ENCODE measurements at places on chromosomes 12 and 14.

GRCh38 chr12:46354802-46355199 is 17.8 kb downstream of the SLC38A2 start:
- no peak for DNase-seq

DNA sequence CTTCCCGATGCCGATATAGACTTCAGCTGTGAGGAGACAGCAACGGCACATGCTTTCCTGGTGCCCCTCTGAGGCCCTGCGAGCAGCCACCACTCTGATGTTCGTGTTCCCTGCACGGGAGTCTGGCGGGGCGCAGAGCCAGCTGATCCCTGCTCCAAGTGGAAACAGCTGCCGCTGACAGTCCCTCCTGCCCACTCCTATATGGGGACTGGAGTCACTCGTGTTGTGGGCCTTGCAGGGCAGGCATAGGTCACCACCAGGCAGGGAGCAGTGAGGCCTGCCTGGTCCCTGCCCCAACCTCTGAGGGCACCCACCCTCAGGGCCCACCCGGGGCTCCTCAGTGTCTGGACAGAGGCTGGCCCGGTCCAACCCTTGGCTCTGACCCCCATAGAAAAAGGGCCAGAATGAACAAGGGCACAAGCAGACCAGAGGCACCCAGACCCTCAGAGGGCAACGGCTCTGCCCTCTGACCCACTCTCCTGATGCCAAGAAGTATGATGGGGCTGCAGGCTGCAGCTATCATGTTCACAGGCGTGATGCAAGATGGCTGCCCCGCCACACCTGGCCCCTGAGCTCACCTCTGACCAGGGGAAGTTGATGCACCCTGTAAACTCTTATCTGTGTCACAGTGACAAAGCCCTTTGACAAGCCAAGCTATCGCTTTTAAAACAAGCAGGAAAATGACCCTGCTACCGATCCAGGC is 181.6 kb downstream of the CALM1 start:
- DNase-seq: no peak

DNA sequence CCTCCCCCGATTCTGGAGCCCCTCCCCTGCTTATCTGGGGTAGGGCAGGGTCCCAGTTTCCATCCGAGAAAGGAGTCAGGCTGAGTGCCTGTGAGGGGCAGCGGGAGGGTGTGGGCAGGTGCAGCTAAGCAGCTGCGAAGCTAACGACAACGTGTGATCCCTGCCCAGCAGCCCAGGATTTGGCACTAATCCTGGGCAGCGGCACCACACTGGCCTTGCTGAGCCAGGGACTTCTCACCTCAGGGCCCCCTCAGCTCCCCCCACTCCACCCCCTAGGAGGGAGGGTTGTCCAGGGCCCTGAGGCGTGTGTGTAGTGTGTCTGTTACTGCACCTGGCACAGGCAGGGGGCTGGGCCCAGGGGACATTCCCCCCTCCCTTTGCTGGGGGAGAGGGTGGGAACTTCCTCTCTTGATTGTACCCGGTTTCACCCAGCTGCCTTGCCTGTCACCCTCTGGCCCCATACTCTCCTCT is 1.8 kb downstream of the SMIM41 start:
- no peak for DNase-seq

- DNase-seq: no peak
Measured at GRCh38 chr14:89085231-89085731, 260.8 kb downstream of the TTC8 start.

GRCh38 chr14:71799841-71800240 is 132.4 kb upstream of the RGS6 start:
- no peak for DNase-seq

GRCh38 chr14:59103396-59103795 is 85.1 kb upstream of the DAAM1 start:
- no peak for DNase-seq

GRCh38 chr12:117035287-117035686 is 63.9 kb downstream of the TESC start:
- no peak for DNase-seq

DNA sequence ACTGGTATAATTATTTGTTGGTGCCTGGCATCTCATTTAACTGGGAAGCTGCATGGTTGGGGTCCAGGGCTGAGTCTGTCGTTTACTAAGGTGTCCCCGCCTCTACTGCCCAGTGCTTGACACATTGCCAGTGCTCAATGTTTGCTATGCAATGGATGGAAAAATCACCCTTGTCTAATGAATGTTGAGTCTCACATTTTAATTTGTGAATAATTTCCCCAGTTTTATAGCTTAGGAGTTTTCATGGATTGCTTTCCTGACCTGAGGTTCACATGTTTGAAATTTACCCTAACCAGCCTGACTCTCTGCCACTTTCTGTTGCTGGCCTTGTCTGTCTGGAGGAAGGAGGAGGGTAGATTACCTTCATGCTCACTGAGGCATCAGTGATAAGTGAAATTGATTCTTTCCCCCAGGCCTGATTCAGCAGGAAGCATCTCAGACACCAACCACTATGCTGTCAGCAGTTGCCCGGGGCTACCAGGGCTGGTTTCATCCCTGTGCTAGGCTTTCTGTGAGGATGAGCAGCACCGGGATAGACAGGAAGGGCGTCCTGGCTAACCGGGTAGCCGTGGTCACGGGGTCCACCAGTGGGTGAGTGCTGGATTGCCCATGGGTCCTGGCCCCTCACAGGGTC is 2.4 kb downstream of the DHRS2 start:
- DNase-seq: no peak

- no peak for DNase-seq
Measured at GRCh38 chr14:100586403-100587085, 673 bp downstream of the BEGAIN start.

DNA sequence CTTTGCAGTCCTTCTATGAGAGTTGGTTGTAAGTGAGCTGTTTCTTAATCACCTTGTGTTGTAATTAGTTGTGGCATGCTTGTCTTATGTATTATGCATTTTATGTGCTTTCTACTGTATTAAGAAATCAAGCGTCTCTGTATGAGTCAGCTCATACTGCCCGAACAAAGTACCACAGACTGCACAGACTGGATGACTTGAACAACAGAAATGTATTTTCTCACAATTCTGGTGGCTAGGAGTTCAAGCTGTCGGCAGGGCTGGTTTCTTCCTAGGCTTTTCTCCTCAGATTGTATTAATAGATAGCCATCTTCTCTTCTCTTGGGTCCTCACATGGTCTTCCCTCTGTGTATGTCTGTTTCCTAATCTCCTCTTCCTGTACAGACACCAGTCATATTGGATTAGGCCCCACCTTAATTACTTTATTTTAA is 77.7 kb downstream of the FLRT2 start:
- DNase-seq: no peak

- no peak for DNase-seq
Measured at GRCh38 chr14:22650046-22650739, 6.0 kb upstream of the OR6J1 start.

DNA sequence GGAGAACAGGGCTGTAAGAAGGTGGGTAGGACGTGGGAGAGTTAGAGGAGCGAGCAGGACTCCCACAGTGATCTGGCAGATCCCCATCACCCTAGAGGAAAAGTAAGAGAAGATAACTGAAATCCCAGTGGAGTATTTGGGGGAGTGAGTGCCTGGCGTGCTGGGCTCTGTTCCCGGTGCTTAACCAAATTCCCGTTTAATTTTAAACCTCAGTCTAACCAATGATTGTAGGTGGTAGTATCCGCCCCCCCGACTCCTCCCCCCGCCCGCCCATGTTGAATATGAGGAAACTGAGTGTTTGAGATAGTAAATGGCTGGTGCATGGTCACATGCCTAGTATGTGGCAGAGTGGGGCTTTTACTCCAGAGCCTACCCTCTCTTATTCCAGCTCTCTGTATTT is 1.2 kb downstream of the TARBP2 start:
- no peak for DNase-seq

DNA sequence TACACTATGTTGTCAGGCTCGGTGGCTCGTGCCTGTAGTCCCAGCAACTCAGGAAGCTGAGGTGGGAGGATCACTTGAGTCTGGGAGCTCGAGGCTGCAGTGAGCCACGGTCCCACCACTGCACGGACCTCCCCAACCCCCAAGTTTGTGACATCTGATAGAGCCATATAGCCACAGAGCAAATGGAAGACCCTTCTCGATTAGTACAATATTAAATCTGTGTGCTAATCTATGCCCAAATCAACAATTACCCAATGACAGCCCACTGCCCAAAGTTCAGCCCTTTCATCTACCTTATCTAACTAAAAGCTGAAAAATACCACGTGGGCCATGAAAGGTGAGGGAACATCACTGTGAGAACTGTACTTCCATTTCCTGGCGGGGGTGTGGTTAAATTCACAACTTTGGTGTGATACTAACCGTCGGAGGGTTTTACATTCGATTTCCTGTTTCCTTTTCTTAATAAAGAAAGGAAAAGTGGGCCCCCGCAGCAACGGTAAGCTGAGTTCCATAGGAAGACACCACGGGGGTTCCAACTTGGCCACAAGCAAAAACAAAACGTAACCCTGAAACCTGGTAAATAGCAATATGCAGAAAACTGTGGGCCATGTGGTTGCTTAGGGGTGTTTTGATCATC is 31.2 kb upstream of the FOS start:
- peak; percentile 27 for DNase-seq
